ENCODE measurements at places on chromosomes 5 and 9.
A peak's percentile ranks its signal among the peaks of the same experiment; 100 is the strongest.

- no peak for DNase-seq
Observed at GRCh38 chr9:14316602-14317300, 2.8 kb upstream of the NFIB start.

DNA sequence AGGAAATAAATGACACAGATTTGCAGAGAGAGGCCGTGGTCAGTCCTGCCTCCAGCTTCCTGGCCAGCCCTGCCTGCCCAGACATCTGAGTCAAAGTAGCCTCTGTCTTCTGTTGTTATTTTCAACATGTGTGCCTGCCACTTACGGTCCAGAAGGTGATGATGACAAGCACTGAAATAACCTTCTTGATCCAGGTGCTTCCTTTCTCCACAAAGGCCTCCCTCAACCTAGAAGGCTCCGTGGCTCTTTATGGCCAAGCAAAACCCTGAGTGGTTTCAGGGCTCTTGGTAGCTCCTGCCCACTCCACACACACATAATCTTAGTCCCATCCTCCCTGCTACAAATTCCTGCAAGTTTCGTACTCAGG, 34.1 kb upstream of the SLC6A19 start:
- no peak for DNase-seq

- DNase-seq, result no peak
Observed at GRCh38 chr5:136249678-136250266, 56.8 kb upstream of the SMIM32 start.

DNA sequence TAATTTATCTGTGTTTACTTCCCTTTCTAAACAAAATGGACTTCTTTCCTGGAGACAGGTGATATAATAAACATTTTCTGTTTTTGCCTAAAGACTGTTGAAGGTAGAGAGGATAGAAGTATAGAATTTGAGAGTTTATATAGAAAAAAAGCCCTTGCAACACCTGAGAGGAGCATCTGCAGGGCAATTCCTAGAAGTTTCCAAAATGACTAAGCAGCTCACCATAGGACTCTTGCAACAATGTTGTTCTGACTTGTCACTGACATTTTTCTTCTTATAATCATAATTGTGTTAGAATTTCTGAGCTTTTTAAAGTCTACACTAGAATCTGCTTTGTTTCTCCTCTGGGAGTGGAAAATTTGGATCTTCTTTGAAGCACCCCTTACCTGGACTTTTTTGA, 216.8 kb downstream of the TUSC1 start:
- DNase-seq, result no peak

GRCh38 chr5:180424094-180424493, 70.1 kb upstream of the CNOT6 start:
- DNase-seq, result no peak

- no peak for DNase-seq
Observed at GRCh38 chr9:132712753-132713152, 42.5 kb downstream of the GTF3C4 start.

DNA sequence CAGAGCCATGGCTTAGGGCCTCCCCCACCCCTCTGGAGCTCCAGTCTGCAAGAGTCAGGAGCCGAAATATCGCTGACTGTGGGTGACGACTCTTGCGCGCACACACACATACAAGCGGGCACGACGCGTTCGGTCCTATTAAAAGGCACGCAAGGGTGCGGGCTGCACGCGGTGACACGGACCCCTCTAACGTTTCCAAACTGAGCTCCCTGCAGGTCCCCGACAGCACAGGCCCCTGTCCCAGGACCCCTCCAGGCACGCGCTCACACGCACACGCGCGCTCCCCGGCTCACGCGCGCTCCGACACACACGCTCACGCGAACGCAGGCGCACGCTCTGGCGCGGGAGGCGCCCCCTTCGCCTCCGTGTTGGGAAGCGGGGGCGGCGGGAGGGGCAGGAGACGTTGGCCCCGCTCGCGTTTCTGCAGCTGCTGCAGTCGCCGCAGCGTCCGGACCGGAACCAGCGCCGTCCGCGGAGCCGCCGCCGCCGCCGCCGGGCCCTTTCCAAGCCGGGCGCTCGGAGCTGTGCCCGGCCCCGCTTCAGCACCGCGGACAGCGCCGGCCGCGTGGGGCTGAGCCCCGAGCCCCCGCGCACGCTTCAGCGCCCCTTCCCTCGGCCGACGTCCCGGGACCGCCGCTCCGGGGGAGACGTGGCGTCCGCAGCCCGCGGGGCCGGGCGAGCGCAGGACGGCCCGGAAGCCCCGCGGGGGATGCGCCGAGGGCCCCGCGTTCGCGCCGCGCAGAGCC, at the start of gene GRIN1:
Gene GRIN1 (plus strand): TSS at position 433 of the 746 bp plus-strand sequence. CDS start 333 bp downstream, outside the sequence.
- peak; percentile 40 for DNase-seq

DNA sequence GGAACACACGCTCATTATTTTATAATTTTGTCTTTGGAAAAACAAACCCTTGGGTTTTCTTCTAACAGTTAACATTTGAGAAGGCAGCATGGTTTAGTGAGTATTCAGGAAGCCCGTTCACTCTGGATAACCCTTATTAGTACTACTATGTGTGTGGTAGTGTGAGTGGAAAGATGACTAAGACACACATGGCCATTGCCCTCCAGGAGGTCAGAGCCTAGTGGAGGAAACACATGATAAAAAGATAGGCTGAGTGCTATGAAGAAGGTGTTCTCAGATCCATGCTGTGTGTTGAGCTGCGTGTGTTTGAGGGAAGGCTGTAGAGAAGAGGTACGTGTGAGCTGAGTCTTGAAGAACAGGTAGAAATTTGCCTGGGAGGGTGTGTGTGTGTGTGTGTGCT, 8.4 kb downstream of the C5orf47 start:
- DNase-seq, result no peak

DNA sequence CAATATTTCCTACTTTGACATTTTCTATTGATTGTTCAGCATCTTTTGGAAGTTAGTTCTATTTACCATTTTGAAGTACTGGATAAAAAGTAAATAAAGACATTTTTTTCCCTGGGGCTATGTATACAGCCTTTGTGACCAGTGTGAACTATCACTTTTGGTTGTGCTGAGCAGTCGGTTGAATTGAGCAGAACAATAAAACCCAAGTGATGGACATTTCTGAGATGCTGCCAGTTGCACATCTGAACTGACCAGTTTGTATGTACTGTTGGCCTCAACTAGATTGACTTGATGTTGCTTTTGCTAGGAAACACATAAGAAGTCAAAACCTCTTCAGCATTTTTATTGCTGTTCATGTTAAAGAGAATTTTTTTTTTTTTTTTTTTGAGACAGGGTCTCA, 260.2 kb upstream of the EFNA5 start:
- DNase-seq, result no peak

DNA sequence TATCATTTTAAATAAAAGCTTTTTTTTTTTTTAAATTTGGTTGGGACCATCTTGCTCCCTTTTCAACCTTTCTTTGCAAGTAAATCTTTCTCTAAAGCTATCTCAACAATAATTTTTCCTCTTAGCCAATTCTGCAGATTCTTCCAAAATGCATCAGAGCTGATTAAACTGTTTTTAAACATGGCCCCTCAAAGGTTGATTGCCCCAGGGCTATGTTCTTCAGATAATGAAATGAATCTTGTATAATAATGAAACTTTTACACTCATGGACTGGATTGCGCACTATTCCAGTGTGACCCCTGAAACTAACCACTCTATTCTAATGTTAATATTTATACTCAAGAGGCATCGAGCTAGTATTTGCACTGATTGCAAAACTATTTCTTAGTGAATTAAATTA, 222.8 kb upstream of the PRDM9 start:
- no peak for DNase-seq

DNA sequence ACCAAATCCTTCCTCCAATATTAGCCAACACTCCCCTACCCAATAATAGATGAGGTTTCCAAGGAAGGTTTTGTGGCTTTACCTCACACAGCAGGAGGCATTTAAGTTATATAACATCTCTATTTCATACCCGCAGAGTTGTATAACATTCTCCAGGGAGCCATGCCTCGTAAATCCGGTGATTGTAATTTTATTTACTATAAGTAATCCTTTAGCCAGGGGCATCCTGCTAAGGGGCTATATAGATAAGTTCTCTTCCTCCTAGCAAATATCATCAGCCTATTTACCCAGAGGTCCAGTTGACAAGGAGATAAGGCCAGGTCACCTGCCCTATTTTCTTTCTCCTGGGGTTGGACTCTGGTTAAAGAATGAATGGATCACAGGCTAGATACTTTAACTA, 2051.0 kb downstream of the EFNA5 start:
- no peak for DNase-seq

DNA sequence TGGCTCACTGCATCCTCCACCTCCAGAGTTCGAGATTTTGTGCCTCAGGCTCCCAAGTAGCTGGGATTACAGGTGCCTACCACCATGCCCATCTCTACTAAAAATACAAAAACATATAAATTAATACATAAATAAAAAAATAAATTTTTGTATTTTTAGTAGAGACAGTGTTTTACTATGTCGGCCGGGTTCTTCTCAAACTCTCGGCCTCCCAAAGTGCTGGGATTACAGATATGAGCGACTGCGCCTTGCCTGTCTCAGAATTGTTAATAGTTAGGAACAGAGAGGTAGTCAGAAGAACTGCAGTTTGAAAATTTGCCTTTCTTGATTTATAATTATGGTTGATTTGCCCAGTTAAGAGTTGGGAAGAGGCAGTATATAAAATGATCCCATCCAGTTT, 2.8 kb downstream of the ATP6V1G1 start:
- no peak for DNase-seq

DNA sequence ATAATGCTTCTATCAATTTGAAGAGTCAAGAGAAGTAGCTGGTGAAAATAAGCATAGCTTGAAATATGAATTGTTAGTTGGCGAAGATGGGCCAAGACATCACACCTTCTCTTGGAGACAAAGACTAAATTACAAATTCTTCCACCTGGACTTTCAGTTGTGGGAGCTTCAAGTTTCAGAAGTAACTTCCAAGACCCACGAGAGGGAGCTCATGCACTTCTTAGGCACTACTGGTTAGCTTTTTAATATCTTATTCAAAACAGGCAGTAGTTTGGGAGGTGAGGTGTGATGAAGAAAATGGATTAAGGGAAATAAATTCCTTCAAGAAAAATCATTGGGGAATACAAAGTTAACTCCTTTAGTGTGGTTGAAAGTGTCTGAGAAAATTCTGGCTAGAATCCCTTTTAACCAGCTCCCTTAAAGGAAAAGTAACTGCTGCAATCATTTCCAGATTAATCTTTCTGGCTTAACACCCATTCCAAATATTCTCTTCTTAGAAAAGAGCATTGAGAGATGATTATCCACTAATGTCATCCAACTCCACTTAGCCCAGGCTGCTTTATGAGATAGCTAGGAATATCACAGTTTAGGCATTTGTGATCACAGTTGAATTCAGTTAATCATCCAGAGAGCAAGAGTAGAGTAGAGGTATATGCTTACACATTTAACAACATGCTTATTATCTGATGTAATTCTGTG, 139.5 kb upstream of the DMRTA1 start:
- no peak for DNase-seq

DNA sequence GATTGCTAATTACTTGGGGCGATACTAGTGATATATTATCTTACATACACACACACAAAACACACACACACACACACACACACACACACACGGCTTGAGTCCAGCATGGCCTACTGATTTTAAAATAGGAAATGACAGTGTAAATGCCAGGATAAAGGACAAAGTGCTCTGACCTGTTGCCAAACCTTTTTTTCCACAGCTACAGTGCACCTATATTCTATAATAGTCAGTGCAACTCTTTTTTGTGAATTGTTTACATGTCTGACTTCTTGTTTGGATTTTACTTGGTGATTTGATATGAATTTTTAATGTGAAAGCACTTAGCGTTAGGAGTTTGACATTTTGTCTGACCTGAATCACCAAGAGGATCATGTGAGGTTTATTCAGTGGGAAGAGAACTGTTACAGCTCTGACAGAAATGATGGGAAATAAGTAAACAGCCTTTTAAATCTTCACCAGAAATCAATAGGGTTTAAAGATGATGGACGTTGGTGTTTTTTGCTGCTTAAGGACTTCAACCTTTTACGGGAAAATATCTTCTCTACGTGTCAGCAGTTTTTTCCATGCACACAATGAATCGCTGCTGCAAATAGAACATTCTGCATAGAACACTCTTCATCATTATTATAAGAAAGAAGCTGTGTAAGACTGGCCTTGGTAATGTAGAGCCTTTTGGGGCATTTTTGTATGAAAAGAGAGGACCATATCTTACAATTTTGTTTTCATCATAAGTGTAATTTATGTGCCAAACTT, 218.5 kb downstream of the RANBP17 start:
- DNase-seq, result no peak

DNA sequence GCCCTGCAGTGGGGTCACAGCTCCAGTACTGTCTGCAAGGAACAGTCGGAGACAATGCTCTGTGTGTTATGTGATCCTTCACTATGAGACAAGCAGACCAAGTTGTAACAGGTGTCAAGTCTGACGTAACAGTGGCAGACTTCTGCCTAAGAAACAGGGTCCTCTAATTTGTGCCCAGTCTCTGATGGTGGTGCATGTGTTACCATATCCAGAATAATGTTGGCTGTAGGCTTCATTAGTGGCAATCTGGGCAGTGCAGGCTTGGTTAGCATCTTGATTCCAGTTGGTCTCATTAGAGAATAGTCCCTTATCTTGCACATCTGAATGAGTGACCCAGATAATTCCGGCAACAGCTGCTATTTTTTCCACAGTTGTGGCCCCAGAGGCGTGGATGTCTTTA, 33.8 kb downstream of the ZNF131 start:
- DNase-seq, result no peak

DNA sequence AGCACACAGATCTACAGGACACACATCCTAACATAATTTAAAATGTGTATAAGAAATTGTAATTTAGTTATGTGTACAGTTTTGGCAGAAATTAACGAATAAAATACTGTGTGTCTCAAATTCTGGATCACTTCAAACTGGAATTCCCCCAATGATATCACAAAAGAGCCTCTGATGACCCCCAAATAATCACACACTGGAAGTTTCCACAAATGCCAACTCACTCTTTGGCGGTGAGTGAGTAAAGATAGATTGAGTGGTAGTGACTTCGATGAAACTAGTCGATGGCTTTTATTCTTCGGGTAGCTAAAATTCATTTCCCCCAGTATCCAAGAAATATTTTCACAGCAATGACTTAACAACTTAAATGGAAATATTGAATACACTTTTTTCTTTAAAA, 2.2 kb downstream of the ZNF366 start:
- no peak for DNase-seq

GRCh38 chr9:5832071-5832537, 813 bp downstream of the ERMP1 start:
- no peak for DNase-seq

- DNase-seq, result no peak
Observed at GRCh38 chr9:127384901-127385300, 12.1 kb upstream of the SLC2A8 start.

GRCh38 chr5:106094204-106094607, 1576.5 kb downstream of the EFNA5 start:
- DNase-seq, result no peak

- no peak for DNase-seq
Observed at GRCh38 chr5:132387640-132388117, 18.2 kb downstream of the SLC22A5 start.

DNA sequence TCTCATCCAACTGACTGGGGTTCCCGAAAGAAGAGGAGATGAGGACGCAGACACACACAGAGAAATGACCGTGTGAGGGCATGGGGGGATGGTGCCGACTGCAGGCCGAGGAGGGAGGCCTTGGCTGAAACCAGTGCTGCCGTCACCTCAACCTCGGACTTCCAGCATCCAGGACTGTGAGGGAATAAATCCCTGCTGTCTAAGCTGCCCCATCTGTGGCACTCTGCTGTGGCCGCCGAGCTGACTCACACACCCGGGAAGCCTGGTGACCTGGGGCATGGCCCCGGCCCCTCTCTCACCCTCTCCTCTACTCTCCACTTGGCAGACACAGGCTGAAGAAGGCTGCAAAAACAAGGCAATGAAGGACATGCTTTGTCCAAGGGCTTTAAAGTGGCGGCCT, 4.4 kb upstream of the COL5A1 start:
- no peak for DNase-seq

- peak; percentile 75 for DNase-seq
Observed at GRCh38 chr9:127004946-127005769, 90.6 kb downstream of the RALGPS1 start.
